NCI-H146 (cell line): ENCODE measurements at places on chromosomes 2 and 18.
A peak's percentile ranks its signal among the peaks of the same experiment; 100 is the strongest.

DNA sequence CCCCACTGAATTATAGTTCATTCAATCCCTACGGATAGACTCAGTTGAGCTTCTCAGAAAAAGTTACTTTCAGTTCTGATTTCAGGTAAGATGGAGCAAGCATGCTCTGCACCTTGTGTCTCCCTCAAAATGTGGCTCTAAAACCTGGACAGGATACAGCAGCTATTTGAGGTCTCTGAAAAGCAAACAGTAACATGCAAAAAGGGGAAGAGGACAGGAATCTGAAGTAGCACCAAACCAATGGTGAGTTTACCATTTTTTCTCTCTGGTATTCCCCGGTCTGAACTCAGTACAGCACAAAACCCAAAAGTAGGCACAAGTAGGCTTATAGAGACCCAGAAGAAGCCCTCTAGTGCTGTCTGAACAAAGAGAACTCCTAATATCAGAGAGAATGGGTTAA lies 34.1 kb downstream of the LANCL1 start:
- no peak for DNase-seq

DNA sequence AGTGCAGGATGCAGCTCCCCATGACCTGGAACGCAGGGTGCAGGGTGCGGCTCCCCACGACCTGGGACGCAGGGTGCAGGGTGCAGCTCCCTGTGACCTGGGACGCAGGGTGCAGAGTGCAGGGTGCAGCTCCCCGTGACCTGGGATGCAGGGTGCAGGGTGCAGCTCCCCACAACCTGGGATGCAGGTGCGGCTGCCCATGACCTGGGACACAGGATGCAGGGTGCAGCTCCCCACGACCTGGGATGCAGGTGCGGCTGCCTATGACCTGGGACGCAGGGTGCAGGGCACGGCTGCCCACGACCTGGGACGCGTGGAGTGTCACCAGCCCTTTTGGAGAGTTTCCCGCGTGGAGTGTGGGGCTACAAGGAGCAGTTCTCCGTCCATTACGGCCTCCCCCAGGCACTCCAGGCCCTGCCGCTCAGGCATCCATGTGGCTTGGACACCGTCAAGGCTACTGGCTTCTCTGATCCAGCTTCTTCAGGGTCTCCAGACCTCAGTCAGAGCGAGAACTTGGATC lies 38.7 kb downstream of the PXDN start:
- no peak for DNase-seq

DNA sequence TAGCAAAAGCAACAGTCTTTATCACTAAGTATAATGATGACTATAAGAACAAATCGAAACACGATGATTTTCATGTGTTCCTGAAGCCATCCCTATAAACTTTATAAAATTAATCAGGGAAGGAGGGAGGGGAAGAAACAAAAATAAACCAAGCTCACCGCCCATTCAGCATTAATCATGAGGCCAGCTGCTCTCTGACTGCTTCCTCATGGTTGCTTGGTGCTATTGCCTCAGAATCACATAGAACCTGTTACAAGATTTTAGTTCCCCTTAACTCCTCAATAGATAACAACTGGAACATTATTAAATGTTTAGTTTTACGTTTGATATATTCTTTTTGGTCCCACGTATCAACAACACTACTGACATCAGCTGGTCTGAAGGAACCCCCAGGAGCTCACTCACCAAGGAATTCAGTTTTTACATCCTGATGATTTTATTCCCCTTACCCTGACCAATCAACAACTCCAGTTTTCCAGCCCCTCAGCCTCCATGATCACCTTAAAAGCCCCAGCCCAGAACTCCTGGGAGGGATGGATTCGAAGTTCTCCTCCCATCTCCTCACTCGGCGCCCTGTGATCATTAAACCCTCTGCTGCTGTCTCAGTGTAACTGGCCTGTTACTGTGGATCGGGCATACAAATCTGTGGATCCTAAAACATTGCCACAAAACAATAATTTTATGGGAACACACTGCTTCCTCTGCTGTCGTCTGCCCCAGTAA lies 10.6 kb upstream of the HNRNPLL start:
- DNase-seq: no peak

GRCh38 chr2:78778756-78779510 lies 246.6 kb upstream of the REG3G start:
- DNase-seq: no peak

DNA sequence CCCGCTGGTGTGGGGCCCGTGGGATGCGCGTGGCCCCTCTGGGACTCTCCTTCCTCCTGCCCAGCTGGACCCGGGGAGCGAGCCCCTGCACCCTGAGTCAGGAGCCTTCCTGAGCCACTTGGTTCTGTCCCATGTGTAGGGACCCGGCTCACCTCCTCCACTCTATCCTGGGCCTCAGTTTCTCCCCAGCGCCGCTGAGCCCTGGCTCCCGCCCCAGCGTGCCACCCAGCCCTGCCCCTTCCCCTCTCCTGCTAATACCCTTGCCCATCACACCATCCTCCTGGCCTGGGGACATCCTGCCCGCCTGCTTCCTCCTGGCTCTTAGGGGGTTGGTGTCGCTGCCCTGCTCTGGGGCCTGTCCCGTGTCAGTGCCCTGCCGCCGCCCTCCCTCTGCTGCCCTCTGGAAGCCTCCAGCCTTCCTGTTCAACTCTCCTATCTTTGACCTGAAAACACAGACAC lies 24.8 kb downstream of the GPC1 start:
- DNase-seq: no peak

DNA sequence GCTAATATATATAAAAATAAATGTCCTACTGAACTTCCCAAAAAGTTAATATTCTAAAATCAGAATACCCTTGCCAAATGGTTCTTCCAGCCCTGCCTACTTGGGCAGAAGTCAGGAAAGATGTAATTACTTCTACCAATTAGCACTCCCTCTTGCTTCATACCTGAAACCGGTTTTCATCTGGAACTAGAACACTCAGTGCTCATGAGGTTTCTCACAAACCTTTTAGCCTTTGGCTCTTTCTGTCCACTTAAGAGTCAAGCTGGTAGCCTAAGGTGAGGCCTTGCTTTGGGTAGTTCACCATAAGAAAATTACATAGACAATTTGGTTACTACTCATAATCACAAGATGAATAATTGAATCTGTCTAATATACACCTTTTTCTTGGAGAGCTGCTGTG lies 4.1 kb downstream of the DSG3 start:
- no peak for DNase-seq

GRCh38 chr2:199216253-199216652 lies 241.5 kb downstream of the SATB2 start:
- DNase-seq: no peak

DNA sequence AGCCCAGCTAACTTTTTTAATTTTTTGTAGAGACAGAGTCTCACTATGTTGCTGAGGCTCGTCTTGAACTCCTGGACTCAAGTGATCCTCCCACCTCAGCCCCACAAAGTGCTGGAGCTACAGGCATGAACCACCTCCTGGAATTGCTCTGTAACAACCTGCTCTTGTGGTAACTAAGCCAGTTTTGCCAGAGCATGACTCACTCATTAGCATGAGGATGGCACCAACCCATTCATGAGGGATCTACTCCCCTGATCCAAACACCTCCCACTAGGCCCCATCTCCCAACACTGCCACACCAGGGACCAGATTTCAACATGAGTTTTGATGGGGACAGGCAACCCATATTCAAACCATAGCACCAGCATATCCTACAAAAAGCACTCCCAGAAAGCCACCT lies 348.9 kb upstream of the RAB12 start:
- peak; percentile 47 for DNase-seq

- no peak for DNase-seq
Measured at GRCh38 chr18:51070545-51070944, 40.5 kb downstream of the SMAD4 start.

GRCh38 chr2:110741491-110741980 lies 9.2 kb downstream of the ACOXL start:
- no peak for DNase-seq

- no peak for DNase-seq
Measured at GRCh38 chr2:134413430-134413829, 159.6 kb downstream of the MGAT5 start.

- no peak for DNase-seq
Measured at GRCh38 chr2:221541131-221541735, 30.9 kb downstream of the EPHA4 start.

DNA sequence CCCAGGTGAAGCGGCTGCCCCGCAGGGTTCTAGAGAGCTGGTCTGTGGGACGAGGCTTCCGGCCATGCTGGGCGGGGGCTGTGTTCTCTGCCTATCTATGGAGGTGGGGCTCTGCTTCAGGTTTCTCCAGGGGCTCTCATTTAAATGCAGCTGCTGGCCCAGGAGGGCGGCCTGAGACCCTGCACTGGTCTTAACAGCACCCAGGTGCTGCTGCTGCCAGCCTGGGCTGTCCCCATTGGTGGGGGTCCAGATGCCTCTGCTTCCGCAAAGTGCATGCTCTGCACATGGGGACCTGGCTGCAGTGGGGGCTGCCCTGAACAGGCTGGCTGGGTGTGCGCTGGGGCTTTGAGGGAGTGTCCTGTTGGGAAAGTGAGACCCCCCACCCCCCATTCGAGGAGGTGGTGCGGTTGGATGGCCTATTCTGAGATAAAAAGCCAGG lies 29.7 kb upstream of the ALLC start:
- DNase-seq: no peak

GRCh38 chr2:80154231-80154915 lies 150.2 kb downstream of the LRRTM1 start:
- DNase-seq: no peak

- DNase-seq: no peak
Measured at GRCh38 chr2:3779496-3780049, 76.2 kb downstream of the DCDC2C start.

GRCh38 chr18:25827961-25828561 lies 262.4 kb downstream of the SS18 start:
- peak; percentile 30 for DNase-seq

DNA sequence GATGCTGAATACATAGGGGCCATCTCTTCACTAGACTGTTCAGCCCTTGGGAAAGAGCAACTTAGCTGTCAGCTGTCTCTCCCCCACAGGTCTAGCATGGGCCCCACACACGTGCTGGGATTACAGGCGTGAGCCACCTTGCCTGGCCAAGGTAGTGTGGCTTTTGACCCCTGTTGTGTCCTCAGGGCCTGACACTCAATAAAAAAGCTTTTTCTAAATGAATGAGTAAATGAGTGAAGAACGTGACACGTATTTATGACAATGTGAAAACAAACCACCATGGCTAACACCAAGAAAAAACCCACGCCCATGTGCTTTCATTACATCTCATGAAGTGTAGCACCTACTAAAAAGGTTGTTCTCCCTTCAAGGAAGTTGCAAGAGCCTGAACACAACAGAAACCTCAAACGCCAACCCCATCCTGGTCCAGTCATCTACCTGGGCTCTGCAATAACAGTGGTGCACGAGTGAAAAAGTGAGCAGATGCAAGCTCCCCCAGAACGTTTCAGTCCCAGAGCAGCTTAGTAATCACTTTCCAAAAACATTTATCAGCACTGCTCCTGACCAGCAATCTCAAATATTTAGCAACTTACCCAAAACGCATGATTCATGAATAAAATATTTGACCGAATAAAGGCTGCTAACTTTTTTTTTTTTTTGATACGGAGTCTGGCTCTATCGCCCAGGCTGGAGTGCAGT lies 3.4 kb downstream of the WDFY1 start:
- DNase-seq: no peak

GRCh38 chr2:108224022-108224421 lies 15.7 kb upstream of the SULT1C3 start:
- DNase-seq: no peak

DNA sequence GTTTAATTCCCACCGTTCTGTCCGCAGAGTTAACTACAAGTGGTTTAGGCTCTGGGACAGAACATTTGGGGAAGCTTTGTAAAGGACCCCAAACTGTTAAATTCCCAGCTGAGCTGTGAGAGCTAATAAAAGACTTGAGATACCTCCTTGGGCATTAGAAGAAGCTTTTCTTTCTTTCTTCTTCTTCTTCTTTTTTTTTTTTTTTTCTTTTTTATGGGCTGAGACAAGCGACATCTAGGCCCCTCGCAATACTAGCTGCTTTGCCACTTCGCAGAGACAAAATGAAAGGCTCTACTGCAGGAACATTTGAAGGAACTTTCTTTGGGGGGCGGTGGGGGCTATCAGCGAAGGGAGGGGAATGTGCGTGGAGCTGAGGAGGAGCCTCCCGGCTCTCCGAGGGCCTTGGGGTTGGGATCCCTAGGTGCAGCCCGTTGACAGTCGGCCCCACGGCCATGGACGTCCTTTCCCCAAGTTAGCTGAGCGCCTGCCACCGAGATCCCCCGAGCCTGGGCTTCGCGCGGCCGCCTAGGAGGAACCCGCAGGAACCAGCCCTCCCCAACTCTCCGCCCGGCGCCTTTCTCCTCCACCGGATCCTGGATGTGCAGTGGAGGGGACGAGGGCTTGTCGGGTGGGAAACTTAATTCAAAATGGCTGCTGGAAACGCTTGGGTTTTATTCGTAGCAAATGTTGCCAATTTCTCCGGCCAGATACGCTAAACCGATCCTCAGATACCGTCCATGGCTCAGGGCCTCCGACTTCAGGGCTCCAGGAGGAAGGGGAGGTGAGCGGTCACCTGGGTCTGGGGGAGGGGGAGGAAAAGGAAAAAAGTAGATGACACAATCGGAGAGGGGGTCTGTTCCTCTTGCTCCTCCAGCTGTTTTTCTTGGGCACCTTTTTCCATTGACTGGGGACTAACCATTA lies 4.2 kb downstream of the MEIS1 start:
- DNase-seq: no peak

GRCh38 chr2:38194751-38195150 lies 118.8 kb upstream of the CYP1B1 start:
- DNase-seq: no peak

DNA sequence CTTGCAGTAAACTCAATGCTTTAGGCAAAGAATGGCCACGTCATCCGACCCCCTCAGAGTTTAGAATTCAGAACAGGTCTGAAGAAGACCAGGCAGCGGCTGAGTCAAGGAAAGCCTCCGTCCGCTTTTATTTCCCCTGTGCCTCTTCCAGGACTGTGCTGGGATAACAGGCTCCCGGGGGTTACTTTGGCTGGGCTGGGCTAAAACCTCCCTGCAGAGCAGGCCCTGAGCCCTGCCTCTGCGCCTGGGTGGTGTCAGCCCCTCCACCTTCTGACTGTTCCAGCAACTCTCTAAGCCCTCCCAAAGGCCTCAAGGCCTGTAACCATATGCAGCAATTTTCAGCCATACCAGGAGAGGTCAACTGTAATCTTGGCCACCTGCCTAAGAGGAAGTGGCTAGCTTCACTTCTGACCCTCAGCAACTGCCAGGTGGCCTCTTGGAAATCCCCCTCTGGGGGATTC lies 166.5 kb downstream of the RPIA start:
- peak; percentile 20 for DNase-seq

- DNase-seq: no peak
Measured at GRCh38 chr18:23538870-23539269, 35.6 kb downstream of the RMC1 start.

GRCh38 chr2:235690809-235691450 lies 197.1 kb downstream of the AGAP1 start:
- no peak for DNase-seq
